CD4-positive, CD25-positive, alpha-beta regulatory T cell (primary cell): ENCODE measurements at places on chromosomes 5 and 9. TPM values are rescaled to one million over a fixed set of nuclear protein-coding genes. Genes with fewer than 3 reads are reported as not detected.

GRCh38 chr9:36930941-36931340 lies 103.1 kb downstream of the PAX5 start:
- no peaks in the 10 kb centered on the region for H3K36me3 ChIP-seq
- H3K27ac ChIP-seq = no peak overlapping the region
- H3K4me1 ChIP-seq = no peaks in the 10 kb centered on the region

PRSS3 gene
- not detected for polyA plus RNA-seq

DNA sequence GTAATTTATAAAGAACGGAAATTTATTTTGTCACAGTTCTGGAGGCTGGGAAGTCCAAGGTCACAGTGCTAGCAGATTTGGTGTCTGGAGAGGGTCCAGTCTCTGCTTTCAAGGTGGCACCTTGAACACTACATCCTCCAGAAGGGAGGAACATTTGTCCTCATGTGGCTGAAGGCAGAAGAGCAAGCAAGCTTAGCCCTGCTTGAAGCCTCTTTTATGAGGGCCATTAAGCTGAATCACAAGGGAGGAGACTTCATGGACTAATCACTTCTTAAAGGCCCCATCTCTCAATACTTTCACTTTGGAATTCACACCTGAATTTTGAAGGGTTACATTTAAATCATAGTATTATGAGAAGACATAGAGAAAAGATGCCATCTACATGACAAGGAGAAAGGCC lies 215.4 kb upstream of the NFIL3 start:
- peaks cover 1% of the 10 kb centered on the region for H3K27me3 ChIP-seq

ACOT12 gene
- polyA plus RNA-seq = not detected

SLC6A7 gene
- polyA plus RNA-seq = not detected

MTAP gene
- 15.0 TPM for polyA plus RNA-seq

- no peak overlapping the region for H3K4me3 ChIP-seq
- H3K36me3 ChIP-seq = no peaks in the 10 kb centered on the region
- H3K4me1 ChIP-seq = peaks cover 4% of the 10 kb centered on the region
- no peaks in the 10 kb centered on the region for H3K27me3 ChIP-seq
- no peak for DNase-seq
- no peak overlapping the region for H3K27ac ChIP-seq
Measured at GRCh38 chr5:437281-437771, 5.7 kb upstream of the EXOC3 start.

DNA sequence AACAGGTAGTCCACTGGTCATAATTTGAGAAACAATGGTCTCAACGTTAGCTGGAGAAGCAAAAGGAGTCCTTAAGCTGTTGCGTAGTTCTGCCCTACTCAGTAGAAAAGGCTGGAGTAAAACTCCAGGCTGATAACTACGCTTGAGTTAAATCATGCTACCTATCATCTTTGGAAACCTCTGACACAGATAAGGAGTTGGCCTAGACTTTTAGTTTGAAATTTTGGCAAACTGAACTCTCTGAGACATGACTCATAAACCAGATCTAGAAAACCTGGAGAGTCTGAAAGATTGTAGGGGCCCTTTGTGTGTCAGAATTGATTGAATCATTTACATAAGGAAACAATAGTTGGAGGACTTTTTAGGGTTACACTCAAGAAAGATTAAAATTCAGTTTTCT lies 26.3 kb downstream of the NMUR2 start:
- H3K36me3 ChIP-seq = no peaks in the 10 kb centered on the region
- no peaks in the 10 kb centered on the region for H3K27me3 ChIP-seq
- no peak overlapping the region for H3K4me3 ChIP-seq
- no peak overlapping the region for H3K27ac ChIP-seq

C5orf24 gene
- 7.2 TPM for polyA plus RNA-seq

PCDHA4 gene
- polyA plus RNA-seq = not detected

- no peak overlapping the region for H3K27ac ChIP-seq
- no peak for DNase-seq
Measured at GRCh38 chr5:149466457-149466972, 84.7 kb downstream of the CSNK1A1 start.

NPR3 gene
- not detected for polyA plus RNA-seq

ZNF454 gene
- not detected for polyA plus RNA-seq

MINAR2 gene
- not detected for polyA plus RNA-seq

NRARP gene
- polyA plus RNA-seq = not detected

GRCh38 chr9:118455788-118456187 lies 751.6 kb downstream of the TLR4 start:
- H3K4me3 ChIP-seq = no peak overlapping the region
- H3K27me3 ChIP-seq = no peaks in the 10 kb centered on the region
- H3K36me3 ChIP-seq = no peaks in the 10 kb centered on the region

GRCh38 chr5:38913714-38914113 lies 67.9 kb downstream of the OSMR start:
- H3K4me1 ChIP-seq = no peaks in the 10 kb centered on the region
- peaks cover 9% of the 10 kb centered on the region for H3K27me3 ChIP-seq
- no peaks in the 10 kb centered on the region for H3K36me3 ChIP-seq
- no peak for DNase-seq

DNA sequence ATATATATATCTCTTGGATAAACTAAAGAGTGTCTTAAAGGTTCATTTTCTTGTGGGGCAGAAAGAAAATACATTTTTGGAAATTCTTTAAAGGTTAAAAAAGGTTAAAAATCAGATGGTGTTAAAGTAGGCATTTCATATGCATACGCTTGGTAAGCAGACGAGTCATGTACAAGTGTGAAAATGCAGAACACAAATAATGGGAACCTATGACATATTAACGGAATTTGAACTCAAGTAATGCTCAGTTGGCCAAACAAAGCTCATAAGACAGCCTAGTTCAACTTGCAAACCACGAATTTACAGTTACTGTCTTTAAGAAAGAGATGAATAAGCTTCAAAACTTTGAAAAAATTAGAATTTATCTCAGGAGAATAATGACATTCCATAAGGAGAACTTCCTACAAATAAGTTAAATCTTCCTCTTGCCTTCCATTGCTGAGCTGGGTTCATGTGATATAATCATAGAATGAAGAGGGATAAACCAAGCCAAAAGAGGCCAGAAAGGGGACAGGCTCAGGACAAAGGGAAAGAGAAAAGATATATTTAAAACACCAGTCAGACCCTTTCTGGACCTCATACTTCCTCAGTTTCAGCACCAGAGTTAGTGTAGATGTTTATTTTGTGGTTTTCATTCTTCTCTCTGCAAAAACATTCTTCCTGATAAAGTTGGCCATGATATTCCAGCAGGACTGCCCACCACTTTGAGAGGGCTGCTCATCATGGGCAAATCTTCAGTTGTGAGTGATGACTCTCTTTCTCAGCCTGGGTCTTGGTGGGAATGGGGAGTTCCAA lies 256.7 kb upstream of the CD180 start:
- no peak overlapping the region for H3K4me3 ChIP-seq
- H3K4me1 ChIP-seq = no peaks in the 10 kb centered on the region
- H3K27ac ChIP-seq = no peak overlapping the region
- no peaks in the 10 kb centered on the region for H3K36me3 ChIP-seq
- peaks cover 10% of the 10 kb centered on the region for H3K27me3 ChIP-seq

GRCh38 chr9:113651896-113652295 lies 188.4 kb downstream of the RGS3 start:
- H3K27me3 ChIP-seq = no peaks in the 10 kb centered on the region
- no peak overlapping the region for H3K27ac ChIP-seq
- no peaks in the 10 kb centered on the region for H3K4me1 ChIP-seq
- no peak overlapping the region for H3K4me3 ChIP-seq

EHMT1 gene
- 18.7 TPM for polyA plus RNA-seq

SMARCA2 gene
- 28.7 TPM for polyA plus RNA-seq

DNA sequence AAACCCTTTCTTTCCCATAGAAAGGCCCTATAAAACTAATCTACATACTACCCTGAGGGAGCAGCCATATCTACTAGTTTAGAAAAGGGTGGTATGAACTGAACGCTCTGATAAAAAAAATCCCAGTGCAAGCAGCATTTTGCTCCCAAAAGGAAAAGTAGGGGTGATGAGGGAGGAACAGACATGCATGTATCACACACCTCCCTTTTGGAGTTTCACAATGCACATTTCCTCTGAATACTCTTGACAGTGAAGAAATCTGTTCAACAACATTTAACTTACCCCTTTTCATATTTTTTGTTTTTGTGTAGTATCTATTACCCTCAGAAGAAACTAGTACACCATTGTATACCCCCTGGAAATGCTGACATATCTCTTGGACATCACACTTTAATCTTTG lies 411.4 kb downstream of the MAT2B start:
- H3K4me1 ChIP-seq = no peaks in the 10 kb centered on the region
- no peak overlapping the region for H3K4me3 ChIP-seq
- no peak overlapping the region for H3K27ac ChIP-seq
- no peak for DNase-seq

DNA sequence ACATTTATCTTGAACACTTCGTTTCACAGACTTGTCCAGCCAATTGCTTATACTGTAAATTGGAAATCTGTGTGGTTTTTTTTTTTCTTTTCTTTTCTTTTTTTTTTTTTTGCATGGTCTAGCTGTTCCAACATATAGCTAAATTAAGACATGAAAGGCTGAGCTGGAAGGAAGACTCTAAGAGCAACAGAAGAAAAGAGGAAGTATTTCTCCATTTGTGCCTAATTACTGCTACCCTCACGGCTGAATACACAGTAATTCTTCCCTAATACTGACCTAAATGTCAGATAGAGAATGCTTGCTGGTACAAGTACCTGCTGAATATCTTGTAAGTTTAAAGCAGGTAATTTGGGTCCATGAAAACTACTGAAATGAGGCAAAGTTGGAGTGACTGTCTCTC lies 11.0 kb upstream of the HAPLN1 start:
- DNase-seq = no peak
- no peaks in the 10 kb centered on the region for H3K27me3 ChIP-seq
- no peaks in the 10 kb centered on the region for H3K36me3 ChIP-seq
- H3K4me3 ChIP-seq = no peak overlapping the region

DNA sequence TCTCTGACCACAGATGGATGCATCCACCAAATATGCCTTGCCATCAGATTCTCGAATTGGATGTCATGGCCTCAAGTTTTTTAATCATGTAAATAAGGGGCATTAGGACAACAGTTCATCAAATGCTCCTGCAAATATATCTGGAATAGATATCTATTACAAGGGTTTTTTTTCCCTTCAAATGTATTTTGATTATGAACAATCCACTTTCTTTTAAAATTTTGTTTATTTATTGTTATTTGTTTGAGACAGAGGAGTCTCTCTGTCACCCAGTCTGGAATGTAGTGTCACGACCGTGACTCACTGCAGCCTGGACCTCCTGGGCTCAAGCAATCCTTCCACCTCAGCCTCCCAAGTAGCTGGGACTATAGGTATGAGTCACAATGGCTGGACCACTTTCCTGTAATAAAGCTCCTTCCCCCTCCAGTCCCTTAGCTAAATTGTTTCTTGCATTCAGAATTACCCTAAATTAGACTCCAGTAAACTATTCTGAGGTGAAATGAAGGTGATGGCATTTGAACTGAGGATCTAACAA lies 1412.1 kb downstream of the EFNA5 start:
- H3K4me1 ChIP-seq = no peaks in the 10 kb centered on the region
- no peak overlapping the region for H3K27ac ChIP-seq
- no peaks in the 10 kb centered on the region for H3K27me3 ChIP-seq
- H3K4me3 ChIP-seq = no peak overlapping the region
- H3K36me3 ChIP-seq = no peaks in the 10 kb centered on the region

- peaks cover 3% of the 10 kb centered on the region for H3K4me1 ChIP-seq
- no peak overlapping the region for H3K27ac ChIP-seq
- no peak overlapping the region for H3K4me3 ChIP-seq
- H3K27me3 ChIP-seq = peaks cover 40% of the 10 kb centered on the region
Measured at GRCh38 chr5:90557391-90557790, 1.2 kb upstream of the ADGRV1 start.

DNA sequence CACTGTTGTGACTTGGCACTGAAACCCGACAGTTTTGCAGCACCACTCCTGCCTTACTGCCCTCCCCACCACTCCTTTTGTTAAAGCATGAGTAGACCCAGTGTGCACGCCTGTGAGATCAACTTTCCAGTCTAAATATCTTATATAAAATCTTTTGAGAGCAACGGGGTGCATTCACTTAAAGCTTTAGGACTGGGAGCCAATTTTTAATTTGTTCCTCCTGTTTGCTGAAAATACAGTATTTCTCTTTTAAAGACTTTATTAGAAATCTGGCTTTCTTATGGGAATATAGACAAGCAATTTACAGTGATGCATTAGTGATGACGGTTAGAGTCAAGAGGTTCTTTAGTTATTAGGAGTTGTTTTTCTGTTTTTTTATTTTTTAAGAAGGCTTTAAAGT lies 397.5 kb downstream of the TMEM167A start:
- no peaks in the 10 kb centered on the region for H3K36me3 ChIP-seq
- no peak overlapping the region for H3K27ac ChIP-seq
- DNase-seq = no peak

- no peak for DNase-seq
- H3K27me3 ChIP-seq = no peaks in the 10 kb centered on the region
- H3K4me1 ChIP-seq = no peaks in the 10 kb centered on the region
- H3K36me3 ChIP-seq = no peaks in the 10 kb centered on the region
Measured at GRCh38 chr9:73577848-73578247, 426.2 kb downstream of the ANXA1 start.

DNA sequence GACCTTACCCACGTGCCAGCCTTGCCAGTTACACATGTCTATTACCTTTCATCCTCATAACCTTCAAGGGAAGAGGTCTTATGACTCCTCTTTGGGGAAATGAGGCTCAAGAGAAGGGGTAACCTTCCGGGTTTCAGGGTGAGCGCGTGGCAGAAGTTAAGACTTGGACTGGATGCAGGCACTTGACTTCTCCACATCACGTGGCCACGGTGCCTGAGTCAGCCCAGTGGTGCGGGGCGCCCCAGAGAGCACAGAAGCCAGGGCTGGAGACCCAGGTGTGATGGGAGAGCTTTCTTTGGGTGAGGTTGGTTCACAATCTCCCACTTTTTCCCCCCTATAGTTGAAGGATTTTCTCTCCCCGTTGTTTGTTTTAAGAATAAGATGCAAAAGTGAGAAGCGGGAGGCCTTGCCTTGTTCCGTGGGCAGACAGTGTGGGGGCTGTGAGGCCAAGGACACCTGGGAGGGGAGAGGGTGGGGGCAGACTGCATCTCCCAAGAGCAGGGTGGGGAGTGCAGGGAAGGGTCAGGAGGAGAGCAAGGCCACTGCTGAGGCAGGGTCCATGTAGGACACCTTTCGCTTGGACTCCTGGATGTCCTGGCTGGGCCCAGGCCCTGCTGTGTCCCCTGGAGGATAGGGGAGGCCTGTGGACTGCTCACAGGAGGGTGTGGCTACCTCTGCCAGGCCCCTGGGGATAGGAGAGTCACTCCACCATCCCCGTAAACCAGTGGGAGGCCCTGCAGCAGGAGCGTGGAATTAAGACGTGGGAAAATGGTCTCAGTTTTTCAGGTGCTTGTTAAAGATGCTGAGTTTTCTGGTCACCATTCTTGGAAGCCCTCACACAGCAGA lies 90.0 kb upstream of the CTSL start:
- H3K36me3 ChIP-seq = no peaks in the 10 kb centered on the region
- DNase-seq = no peak
- H3K27ac ChIP-seq = no peak overlapping the region
- H3K4me3 ChIP-seq = no peak overlapping the region
- H3K27me3 ChIP-seq = no peaks in the 10 kb centered on the region

- peaks cover 8% of the 10 kb centered on the region for H3K36me3 ChIP-seq
- peak overlapping the region; percentile 83 for H3K4me3 ChIP-seq
- no peaks in the 10 kb centered on the region for H3K27me3 ChIP-seq
- peak overlapping the region; percentile 90 for H3K27ac ChIP-seq
Measured at GRCh38 chr5:40678460-40679147, 1.1 kb upstream of the PTGER4 start.
